ENCODE measurements at places on chromosomes 13 and 19. TPM values are rescaled to one million over a fixed set of nuclear protein-coding genes. Genes with fewer than 3 reads are reported as not detected.

GRCh38 chr13:84358601-84359000 is 476.3 kb upstream of the SLITRK1 start:
- no peak for DNase-seq

DNA sequence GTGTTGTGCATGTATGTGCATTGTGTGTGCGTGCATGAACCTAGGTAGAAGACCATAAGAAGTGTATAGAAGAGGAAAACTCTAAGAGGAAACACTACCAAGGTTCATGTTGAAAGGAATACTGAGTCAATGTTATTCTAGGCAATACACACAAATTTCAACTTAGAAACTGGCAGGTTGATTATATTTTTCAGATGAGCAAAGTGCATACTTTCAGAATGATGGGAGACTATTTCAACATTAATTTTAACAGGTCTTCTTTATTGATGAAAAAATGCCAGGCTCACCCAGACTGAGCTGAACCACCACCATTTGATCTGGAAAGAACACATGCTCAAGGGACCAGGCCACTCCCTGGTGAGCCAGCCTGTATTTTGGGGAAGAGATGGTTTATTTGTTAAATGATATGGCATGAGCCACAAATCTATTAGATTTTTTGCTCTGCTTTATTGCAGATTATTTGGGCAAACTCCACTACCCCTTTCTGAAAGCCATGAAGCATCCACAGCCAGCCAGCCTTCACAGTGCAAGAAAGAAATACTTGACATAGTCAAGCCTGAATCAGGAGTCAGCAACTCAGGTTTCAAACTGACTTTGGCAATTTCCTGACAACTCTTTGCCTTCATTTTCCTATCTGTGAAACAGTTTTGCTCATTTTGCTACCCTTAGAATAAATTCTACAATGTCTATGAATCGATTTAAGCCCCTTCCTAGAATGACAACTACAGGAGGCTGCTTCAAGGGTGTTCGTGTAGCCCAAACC is 368.9 kb downstream of the COG6 start:
- no peak for DNase-seq

- no peak for DNase-seq
Measured at GRCh38 chr19:10343495-10343894, 4.1 kb upstream of the ICAM3 start.

DNA sequence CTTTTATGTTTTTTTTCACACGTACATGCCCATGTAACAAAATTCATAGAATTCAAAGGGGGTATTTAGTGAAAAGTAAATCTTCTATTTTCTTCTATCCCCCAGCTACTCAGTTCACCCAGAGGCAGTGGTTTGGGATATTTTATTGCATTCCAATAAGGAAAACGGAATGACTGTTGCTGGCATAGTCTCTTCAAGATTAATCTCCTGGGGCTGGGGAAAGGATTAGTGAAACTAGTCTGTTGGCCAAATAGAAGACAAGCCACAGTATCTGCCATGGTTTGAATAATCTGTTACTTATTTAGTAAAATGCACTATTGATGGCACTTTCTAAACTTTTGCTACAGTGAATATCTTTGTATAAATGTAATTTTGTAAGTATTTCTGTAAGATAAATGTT is 122.0 kb downstream of the NDFIP2 start:
- DNase-seq = no peak

DNA sequence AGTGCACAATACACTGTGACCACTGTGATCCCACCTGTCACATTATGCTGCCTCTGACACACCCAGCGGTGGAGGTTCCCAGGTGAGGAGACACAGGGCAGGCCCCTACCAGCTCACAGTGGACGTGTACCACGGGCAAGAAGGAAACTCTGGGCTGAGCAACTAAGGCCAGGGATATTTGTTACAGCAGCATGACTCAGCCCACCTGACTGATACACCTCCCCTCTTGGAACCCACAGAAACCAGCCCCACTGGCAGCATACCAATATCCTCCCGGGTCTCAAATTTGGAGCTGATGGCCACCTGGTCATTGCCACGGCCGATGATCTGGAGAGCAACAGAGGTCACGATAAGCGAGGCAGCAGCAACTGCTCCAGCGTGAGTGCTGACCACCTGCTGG is 14.9 kb downstream of the KLC3 start:
- no peak for DNase-seq

GRCh38 chr19:4577020-4577782 is 17.7 kb upstream of the SEMA6B start:
- no peak for DNase-seq

DNA sequence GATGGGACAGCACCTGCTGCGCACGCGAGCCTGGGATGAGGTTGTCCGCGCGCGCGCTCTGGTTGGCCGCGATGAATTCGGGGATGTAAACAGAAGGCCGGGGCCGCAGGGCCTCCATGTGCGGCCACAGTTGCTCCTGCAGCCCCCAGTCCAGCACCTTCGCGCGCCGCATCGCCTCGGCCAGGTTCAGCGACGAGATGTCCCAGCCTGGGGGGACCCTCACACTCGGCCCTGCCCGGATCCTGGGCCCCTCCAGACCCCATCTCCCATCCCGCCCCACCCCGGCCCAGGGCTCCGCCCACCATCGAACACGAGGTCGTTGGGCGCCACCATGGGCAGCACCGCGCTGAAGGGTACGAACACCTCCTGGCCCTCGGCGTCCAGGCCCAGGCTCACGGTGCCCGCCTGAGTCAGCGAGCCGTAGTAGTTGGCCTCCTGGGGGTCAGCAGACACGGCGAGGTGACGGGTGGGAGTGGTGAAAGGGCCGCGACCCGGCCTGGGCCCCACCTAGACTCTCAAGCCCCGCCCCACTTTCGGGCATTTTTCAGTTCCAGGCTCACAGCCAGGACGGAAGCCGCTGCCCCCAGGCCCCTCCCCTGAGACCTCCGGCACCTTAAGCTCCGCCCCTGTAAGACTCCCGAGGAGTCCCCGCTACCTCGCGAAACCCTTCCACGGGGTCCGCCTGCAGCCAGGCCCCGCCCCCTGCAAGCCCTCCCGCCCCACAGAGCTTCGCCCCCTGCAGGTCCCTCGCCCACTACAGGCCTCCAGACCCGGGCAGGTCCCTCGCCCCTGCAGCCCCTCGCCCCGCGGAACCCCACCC is 1.1 kb downstream of the ISYNA1 start:
- peak; percentile 71 for DNase-seq

NDUFS7 gene
- 202 TPM for total RNA-seq

ACP4 gene
- total RNA-seq = not detected

REEP6 gene
- 61.9 TPM for total RNA-seq

Measured in prostate gland (tissue), 2 donors.